ENCODE measurements at places on chromosomes 7 and 10. TPM values are rescaled to one million over a fixed set of nuclear protein-coding genes. Genes with fewer than 3 reads are reported as not detected.
A peak's percentile ranks its signal among the peaks of the same experiment; 100 is the strongest.

- no peak for DNase-seq
- H3K4me3 ChIP-seq = no peak overlapping the region
Measured at GRCh38 chr7:148706368-148706767, 7.7 kb downstream of the CUL1 start.

- H3K27me3 ChIP-seq = peaks cover 7% of the 10 kb centered on the region
- no peak overlapping the region for H3K4me3 ChIP-seq
- peak; percentile 65 for DNase-seq
- H3K27ac ChIP-seq = no peak overlapping the region
- H3K36me3 ChIP-seq = no peaks in the 10 kb centered on the region
Measured at GRCh38 chr10:15439341-15439842, 68.3 kb upstream of the FAM171A1 start.

DNA sequence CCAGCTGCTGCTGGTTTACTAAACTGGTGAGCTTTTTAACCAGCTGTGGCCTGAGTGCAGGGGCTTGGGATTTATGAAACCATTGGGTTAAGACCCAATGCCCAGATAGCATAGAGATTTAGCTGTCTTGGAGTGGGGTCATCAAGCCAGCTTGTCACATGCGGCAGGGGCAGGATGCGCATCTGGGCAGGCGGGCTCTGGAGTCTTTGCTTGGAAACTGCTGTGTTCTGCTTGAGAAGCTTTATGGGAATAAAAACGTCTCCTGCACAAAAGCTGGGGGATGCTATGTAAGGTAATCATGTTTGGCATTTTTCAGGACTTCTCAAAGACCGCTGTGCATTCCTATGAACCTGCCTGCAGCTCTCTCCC is 136.3 kb downstream of the MAPK8 start:
- no peaks in the 10 kb centered on the region for H3K36me3 ChIP-seq
- no peak for DNase-seq
- H3K4me1 ChIP-seq = no peaks in the 10 kb centered on the region

GRCh38 chr10:110171032-110171431 is 36.4 kb upstream of the MXI1 start:
- no peaks in the 10 kb centered on the region for H3K36me3 ChIP-seq
- peak; percentile 52 for DNase-seq
- H3K4me1 ChIP-seq = peaks cover 51% of the 10 kb centered on the region
- H3K4me3 ChIP-seq = no peak overlapping the region
- no peak overlapping the region for H3K27ac ChIP-seq

GRCh38 chr7:146090023-146090645 is 26.5 kb upstream of the CNTNAP2 start:
- H3K4me3 ChIP-seq = no peak overlapping the region
- H3K36me3 ChIP-seq = no peaks in the 10 kb centered on the region
- H3K4me1 ChIP-seq = no peaks in the 10 kb centered on the region

- no peak overlapping the region for H3K4me3 ChIP-seq
- H3K4me1 ChIP-seq = peaks cover 56% of the 10 kb centered on the region
- no peaks in the 10 kb centered on the region for H3K36me3 ChIP-seq
- no peak overlapping the region for H3K27ac ChIP-seq
- DNase-seq = no peak
- H3K27me3 ChIP-seq = no peaks in the 10 kb centered on the region
Measured at GRCh38 chr10:57224811-57225210, 863.8 kb upstream of the ZWINT start.

- H3K4me3 ChIP-seq = peak overlapping the region; percentile 87
- peaks cover 9% of the 10 kb centered on the region for H3K4me1 ChIP-seq
- H3K27me3 ChIP-seq = peaks cover 35% of the 10 kb centered on the region
- H3K27ac ChIP-seq = no peak overlapping the region
Measured at GRCh38 chr7:20331910-20332813, 1.5 kb downstream of the ITGB8 start.

Gene ADCY1
- 14.6 TPM for total RNA-seq

Gene MRLN
- not detected for total RNA-seq

Gene SHTN1
- 6.7 TPM for total RNA-seq

Gene SEMA3E
- total RNA-seq = 5.4 TPM

Gene FAM25G
- total RNA-seq = not detected
